Right cardiac atrium (tissue), 5 donors: ENCODE measurements at places on chromosomes 2 and 18. TPM values are rescaled to one million over a fixed set of nuclear protein-coding genes. Genes with fewer than 3 reads are reported as not detected.

ORC2 gene
- 25.8 TPM for total RNA-seq

AMER3 gene
- total RNA-seq: not detected

AP1S3 gene
- total RNA-seq: 0.29 TPM

CFAP65 gene
- not detected for total RNA-seq

SDC1 gene
- 0.15 TPM for total RNA-seq

DNA sequence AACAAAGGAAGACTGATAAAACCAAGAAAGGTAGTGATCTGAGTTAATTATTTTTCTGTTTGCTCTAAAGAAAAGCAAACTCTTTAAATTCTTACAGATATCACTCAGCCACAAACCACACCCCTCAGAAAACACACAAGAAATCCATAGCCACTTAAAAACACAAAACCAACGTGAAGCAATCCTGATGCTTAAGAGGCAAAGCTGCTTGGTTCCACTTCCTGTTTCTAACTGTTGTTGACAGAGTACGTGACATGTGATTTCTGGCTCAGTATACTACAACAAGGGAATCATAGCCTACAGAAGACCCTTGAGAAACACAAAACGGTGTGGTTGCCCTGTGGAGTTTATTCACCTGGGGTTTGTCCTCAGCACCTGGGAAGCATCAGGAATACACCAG lies 240.9 kb upstream of the APCDD1 start:
- no peak for DNase-seq

DNA sequence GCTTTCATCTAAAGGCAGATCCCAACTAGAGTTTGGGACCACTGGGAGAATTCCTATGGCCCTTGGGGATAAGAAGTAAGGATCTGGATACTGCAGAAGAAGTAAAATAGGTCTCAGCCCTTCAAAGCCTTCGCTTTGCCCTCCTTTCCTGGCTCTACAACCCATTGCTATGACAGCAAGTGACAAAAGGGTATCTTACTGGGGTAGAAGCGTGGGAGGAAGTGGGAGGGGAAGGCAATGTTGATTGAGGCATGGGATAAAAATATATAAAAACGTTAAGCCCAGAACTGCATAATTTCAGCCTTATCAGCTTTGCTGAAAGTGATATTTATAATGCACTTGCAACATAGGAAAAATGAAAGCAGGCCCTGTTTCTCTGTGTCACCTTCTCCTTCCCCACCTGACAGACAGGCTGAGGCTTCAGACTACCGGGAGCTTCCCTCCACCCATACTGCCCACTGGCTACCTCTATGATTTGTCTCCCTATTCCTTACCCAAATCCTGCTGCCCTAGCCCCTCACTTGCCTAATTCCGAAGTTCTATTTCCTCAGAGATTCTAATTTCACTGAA lies 14.9 kb upstream of the SOS1 start:
- DNase-seq: no peak

- DNase-seq: no peak
Measured at GRCh38 chr18:44946529-44947113, 265.9 kb downstream of the SETBP1 start.

DNA sequence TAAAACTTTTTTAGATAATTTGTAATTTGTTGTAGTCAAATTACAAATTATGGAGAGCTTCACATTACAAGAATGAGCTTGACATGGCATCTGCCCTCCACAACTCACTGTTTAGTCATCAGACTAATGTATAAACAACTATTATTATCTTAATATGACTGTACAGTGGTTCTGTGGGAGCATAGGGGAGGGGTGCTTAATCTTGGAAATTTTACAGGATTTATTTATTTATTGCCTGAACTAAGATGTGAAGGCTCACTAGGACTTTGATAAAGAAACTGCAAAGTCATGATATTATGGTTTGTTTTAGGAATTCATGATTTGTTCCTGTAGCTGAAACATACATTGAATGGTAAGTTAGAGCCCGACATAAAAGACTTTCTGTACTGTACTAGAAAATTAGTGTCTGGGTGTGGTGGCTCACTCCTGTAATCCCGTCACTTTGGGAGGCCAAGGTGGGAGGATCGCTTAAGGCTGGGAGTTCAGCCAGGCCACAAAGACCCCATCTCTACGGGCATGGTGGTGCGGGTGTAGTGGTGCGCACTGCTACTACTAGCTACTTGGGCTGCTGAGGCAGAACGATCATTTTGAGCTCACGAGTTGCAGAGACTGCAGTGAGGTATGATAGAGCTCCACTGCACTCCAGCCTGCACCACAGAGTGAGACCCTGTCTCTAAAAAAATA lies 2.1 kb downstream of the MARCHF7 start:
- no peak for DNase-seq

DNA sequence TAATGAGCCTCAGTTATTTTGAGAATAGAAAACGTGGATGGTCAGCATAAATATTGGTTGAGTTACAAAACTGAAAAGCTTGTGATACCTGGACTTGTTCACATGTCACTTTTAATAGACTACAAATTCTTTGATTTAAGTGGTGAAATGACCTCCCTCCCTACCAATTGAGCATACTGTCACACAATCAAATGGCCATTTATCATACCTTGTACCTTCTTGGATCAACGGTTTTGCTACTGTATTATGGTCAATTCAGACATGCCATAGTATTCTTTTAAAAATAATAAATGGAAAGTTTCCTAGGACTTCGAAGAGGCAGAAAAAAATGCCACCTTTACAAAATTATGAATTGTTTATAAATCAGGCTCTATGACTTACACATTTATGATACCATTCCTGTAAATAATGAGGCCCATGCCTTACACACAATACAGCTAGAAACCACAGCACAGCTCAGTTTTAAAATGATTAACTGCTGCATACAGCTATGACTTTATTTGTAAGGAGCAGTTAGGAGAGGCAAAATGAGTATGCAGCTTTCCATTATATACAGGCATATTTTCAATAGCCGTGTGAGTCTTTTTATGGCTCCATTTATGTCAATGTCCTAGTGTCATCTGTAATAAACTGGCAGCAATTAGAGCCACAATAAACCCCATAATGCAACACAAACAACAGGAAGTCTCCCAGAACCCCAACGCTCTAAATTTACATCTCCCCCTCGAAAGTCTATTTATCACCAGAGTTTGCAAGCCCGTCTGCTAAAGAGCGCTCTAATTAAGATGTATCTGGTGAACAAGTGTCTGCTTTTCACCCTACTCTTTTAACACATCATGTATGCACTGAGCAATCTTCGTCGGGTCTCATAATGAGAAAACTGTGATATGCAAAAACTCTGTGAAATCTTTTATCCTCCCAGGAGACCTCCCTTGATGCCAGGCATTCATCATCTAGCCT lies 176.1 kb downstream of the ZNF521 start:
- no peak for DNase-seq

DNA sequence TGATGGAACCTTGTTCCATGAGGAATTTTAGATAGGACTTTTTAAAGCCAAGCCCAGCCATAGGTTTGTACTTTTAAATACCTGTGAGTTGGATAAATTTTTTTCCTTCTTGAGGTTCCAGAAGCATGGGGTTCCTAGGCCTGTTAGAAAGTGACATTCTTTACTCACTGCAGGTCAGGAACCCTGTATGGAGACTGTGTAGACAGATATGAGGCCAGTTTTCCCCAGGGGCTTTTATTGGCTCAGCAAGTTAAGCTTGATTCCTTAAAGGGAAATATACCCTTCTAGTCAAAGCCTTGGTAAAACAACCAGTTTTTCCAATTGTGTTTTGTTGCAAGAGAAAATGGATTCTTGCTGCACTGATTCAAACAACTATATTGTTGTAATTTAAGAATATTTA lies 38.4 kb upstream of the GMCL1 start:
- no peak for DNase-seq

DNA sequence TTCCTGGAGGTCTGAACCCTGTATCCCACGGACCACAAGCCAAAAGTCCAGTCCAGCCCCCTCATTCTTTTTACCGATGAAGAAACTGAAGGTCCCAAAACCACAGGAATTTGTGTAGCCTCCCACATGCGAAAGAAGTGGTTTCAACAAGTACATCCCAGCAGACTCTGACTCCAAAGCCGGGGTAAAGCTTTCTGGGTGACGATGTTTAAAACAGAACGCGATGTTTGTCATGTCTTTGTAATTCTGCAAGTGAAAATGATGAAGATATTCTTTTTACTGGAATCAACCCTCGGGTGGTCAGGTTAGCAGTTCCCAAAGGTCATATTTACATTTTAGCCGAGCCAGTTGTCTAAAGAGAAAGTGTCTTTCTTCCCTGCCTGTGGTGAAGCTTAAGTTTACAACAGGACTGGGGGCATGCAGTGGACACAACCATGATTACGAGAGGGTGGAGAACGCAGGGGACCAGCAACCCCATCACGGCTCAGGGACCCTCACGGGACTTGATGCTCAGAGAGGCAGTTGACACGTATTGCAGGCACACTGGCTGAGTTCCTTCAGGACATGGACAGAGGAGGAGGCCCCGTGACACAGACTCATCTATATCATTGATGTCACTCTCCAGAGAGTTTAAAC lies 17.8 kb upstream of the TMEM131 start:
- no peak for DNase-seq

DNA sequence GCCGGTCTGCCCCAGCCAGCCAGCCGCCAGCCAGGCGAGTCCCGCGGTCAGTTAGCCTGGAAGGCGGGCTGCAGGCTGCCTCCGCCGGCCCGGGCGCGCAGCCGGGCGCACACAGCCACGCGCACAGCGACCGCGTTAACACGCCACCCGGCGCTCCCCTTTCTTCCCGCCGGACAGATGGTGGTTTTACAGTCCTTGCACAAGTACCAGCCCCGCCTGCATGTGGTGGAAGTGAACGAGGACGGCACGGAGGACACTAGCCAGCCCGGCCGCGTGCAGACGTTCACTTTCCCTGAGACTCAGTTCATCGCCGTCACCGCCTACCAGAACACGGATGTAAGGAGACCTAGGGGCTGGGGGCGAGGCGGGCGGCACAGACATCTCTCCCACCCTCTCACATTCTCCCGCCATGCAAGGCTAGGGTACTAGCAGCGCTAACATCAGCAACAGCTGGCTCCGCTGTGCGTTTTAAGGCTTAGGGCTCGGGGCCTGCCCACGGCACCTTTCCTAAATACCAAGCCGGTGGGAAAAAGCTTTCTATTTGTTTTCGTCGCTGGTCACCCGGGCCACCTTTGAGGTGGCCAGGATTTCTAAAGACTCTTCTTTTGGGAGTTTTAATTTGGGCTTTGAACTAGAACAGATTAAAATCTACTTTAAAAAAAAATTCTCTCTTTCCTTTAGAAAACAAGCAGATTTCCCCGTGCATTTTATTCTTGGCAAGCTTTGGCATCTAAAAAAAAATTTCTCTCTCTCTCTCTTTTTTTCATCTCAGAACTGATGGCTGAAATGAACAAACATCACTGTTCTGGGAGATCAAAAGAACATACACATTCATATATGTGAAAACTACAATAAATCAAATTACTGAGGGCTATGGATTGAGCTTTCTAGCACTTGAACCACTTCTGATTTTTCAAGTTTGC lies 2.9 kb downstream of the TBR1 start:
- DNase-seq: no peak

DNA sequence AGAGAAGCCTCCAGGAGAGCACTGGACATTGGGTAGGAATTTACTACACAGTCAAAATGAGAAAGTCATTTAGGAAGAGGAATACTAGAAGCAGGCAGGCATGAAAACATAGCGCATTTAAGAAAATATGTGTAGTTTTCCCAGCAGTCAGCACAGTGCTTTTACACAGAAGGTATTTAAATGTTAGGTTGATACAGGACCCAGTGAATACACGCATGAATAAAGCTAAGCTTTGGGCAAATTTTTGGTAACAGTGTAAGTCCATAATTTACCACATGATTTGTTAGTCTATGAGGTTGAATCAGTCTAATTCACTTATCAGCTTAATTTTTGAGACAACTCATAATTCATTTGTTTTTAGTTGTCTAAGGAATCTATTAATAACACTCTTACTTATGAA lies 421.7 kb upstream of the CDH20 start:
- DNase-seq: no peak

DNA sequence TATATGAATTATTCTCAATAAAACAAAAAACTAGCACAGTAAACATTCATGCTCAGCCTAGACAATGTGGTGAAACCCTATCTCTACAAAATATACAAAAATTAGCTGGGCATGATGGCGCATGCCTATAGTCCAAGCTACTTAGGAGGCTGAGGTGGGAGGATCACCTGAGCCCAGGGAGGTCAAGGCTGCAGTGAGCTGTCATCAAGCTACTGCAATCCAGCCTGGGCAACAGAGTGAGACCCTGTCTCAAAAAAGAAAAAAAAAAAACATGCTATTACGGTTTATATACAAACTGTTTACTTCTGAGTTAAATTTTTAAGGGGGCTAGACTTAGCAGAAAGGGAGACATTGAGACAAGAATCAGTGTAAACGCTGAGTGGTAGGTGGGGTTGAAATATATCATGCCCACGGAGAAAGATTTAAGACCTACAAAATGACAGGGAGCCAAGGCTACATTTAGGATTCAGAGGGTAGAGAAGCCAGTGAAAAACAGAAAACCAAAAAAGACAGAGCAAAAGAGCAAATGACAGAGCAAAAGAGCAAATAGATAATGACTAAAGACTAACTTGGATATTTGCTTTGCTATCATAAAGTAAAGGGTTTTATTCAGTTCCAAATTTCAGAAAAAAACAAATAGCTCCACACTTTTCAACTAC lies 7.5 kb downstream of the TTC32 start:
- DNase-seq: no peak

- peak; percentile 16 for DNase-seq
Measured at GRCh38 chr2:71923143-71923525, 224.5 kb downstream of the CYP26B1 start.

DNA sequence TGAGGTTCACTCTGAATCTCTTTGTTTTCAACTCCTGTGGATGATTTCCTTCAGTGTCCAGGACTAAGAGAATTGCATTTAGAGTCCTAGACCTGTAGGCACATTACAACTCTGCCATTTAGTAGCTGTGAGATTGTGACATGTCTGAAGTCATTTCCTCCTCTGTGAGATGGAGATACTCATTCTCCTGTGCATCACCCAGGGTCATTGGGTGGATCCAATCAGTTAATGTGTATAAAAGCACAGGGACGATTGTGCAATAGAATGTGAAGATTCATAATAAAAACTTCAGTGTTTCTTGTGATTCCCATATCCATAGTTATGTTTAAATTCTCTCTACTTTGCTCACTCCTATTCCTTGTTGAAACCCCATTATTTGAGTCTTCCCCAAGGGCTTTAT lies 113.6 kb downstream of the DIS3L2 start:
- no peak for DNase-seq

- no peak for DNase-seq
Measured at GRCh38 chr2:228522276-228522675, 340.8 kb upstream of the SPHKAP start.

DNA sequence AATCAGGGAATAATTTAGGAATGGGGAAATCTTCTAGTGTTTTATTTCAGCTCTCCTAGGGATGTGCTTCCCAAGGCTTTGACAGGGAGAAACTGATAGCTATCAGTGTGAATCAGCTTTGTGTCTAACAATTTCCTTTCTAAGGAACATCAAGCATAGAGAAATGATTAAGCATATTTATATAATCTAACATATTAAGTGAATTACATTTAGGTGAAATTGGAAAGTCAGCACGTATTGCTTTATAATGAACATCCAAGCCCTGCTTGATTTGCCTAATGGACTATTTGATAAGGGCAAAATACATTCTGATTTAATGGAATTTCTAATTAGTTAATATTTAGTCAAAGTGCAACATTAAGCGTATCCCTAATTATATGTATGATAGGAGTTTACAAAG lies 19.5 kb upstream of the TSPYL6 start:
- no peak for DNase-seq

GRCh38 chr2:157819761-157820160 lies 56.4 kb downstream of the ACVR1 start:
- no peak for DNase-seq
